CD4-positive, alpha-beta T cell (primary cell): ENCODE measurements at places on chromosomes 16 and 17.
A peak's percentile ranks its signal among the peaks of the same experiment; 100 is the strongest.

DNA sequence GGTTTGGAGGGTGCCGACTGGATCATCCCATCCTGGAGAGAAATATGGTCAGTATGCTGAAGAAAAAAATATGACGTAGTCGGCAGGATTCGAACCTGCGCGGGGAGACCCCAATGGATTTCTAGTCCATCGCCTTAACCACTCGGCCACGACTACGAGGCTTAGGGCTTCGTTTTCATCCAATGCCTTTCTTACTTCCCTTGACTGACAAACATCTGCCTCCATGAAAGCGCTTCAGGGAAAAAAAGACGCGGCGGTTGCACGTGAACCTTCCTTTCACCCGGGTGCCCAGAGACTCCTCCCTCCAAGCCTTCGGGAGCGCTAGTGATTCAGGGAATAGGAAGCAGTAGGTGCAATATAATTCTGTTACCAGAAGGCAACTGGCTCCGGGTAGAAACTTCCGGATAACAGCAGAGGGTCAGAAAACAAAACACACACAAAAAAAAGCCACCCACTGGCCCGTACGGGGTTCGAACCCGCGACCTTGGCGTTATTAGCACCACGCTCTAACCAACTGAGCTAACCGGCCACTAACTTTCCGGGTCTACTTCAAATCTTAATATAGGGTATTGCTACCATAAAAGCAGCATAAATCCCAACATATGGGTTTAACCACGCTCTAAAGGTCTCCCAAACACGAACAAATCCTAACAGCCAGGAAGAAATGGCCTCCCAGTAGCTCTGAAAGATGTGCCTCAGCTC, 16.3 kb upstream of the AURKB start:
- DNase-seq, result no peak

GRCh38 chr17:7839190-7839875, 5.3 kb downstream of the KDM6B start:
- DNase-seq, result no peak

DNA sequence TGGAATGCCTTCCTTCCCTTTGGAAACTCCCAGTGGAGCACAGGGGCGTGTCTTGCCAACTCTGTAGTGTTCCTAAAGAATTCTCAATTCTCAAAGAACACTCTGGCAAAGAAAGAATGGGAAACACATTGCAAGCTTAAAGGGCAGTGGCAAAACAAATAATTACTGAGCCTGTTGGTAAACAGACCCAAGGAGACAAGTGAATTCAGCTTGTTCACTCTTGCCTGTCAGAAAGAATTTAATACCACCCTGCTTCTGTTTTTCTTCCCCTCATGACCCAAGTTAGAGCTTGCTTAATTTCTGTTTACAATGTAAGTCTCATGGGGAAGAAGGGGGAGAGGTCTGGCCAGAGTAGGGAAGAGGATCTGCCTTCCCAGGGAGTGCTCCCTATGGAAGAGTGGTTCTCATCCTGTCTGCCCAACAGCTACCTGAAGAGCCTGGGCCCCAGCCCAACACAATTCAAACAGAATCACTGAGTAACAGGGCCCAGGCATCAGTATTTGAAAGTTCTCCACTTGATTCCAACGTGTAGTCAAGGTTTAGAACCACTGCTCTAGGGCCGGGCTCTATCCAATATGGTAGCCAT, 386.0 kb downstream of the SLC39A11 start:
- DNase-seq, result no peak

- DNase-seq, result no peak
Measured at GRCh38 chr16:19384656-19385055, 33.0 kb upstream of the TMC5 start.

DNA sequence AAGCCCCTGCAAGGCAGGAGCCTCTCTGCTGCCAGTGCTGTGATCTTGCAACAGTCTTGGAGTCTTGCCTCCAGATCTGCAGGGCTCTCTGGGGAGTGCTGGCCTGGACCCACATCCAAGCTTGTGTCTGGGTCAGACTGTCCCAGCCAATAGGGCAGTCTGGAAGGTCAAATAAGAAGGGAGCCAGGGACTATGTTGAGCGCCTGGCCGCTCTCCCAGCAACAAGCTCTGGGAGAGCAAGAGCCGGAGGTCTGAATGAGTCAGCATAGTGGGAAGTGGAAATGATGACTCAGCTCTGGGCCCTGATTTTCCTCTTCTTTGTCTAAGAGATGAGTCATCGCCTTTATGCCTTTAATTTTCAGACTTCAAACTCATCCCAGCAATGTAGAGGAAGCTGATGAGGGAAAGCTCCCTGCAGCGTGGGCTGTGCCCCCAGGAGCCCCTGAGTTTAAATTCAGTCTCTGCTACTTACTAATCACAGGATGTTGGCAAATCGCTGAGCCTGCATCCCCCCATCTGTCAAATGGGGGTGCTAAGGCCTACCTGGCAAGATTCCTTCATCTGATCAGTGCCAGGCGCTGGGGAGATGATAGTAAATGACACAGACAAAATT, 43.6 kb upstream of the HAPSTR1 start:
- DNase-seq, result no peak

- DNase-seq, result no peak
Measured at GRCh38 chr17:77254951-77255825, 114.4 kb downstream of the SEC14L1 start.

GRCh38 chr17:74566132-74566753, 1.1 kb downstream of the CD300H start:
- peak; percentile 19 for DNase-seq

- no peak for DNase-seq
Measured at GRCh38 chr17:33204701-33205100, 88.4 kb downstream of the ASIC2 start.

DNA sequence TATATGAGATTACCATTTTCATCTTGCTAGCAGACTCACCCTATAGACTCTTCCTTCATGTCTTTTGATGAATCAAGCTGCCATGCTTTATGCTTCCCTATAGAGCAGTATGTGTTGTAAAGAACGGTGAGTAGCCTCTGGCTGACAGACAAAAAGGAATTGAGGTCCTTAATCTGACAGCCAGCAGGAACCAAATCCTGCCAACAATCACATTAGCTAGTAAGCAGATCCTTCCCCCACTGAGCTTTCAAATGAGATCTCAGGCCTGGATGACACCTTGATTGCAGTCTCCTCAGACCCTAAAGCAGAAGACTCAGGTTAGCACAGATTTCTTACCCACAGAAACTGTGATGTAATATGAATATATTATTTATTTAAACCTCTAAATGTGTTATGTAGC, 577.0 kb downstream of the CDH11 start:
- no peak for DNase-seq

- DNase-seq, result no peak
Measured at GRCh38 chr16:85637808-85638647, 24.9 kb downstream of the GSE1 start.

- DNase-seq, result no peak
Measured at GRCh38 chr16:16994831-16995230, 475.9 kb downstream of the XYLT1 start.

GRCh38 chr17:66737524-66737923, 97.4 kb upstream of the CACNG5 start:
- DNase-seq, result no peak

- DNase-seq, result peak; percentile 53
Measured at GRCh38 chr16:24858219-24859041, 12.7 kb downstream of the SLC5A11 start.
